ENCODE measurements at places on chromosomes 13 and 19.

- no peak for DNase-seq
Observed at GRCh38 chr13:111317571-111318345, 2.7 kb upstream of the TEX29 start.

DNA sequence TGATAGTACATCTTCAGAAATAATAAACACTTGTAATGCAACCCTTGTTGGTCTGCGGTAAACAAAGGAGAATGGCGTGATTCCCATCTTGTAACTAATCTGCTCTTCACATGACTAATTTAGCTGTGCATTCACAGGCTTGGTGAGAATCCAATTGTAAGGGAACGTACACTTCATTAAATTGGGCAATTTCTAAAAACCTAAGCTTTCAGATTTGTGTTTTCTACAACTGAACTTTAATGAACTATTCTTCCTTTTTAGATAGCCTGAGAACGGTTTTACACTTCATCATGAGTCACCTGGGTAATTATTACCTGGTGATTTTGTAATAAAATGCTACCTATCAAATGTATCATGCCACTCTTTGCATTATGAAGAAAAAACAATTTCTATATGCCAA, 306.9 kb downstream of the KLF5 start:
- no peak for DNase-seq

DNA sequence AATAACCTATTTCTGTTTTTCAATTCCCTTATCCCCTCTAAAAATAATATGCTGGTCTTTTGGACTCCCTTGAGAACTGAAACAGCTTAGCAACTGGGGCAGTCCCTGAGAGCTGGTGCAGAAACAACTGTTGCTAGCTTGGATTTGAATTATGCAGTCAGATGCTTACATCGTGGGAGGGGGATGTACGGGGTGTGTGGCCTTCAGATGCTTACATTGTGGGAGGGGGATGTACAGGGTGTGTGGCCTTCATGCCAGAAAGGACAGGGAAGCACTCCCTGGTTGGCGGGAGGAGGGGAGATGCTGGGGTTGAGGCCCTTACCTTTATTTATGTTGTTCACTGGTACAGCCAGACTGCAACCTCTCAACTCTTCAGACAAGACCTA, 25.6 kb downstream of the LRCH1 start:
- no peak for DNase-seq

DNA sequence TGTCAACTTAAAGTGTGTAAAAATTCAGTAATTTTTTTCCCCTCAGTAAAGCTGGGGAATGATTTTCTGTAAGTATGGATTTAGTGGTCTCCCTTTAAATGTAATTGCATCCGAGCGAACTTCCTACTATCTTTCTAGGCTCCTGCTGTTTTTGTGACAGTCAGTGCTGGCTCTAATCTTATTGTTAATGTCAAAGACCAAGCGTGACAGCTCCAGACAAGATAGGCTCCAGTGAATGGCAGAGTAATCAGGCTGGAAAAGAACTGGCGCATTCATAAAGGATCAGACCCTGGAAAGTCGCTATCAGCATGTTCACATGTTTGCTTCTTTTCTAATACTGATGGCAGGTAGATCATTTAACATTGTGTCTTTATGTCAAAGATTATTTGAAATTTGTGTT, 908.0 kb upstream of the ATXN8OS start:
- peak; percentile 48 for DNase-seq

DNA sequence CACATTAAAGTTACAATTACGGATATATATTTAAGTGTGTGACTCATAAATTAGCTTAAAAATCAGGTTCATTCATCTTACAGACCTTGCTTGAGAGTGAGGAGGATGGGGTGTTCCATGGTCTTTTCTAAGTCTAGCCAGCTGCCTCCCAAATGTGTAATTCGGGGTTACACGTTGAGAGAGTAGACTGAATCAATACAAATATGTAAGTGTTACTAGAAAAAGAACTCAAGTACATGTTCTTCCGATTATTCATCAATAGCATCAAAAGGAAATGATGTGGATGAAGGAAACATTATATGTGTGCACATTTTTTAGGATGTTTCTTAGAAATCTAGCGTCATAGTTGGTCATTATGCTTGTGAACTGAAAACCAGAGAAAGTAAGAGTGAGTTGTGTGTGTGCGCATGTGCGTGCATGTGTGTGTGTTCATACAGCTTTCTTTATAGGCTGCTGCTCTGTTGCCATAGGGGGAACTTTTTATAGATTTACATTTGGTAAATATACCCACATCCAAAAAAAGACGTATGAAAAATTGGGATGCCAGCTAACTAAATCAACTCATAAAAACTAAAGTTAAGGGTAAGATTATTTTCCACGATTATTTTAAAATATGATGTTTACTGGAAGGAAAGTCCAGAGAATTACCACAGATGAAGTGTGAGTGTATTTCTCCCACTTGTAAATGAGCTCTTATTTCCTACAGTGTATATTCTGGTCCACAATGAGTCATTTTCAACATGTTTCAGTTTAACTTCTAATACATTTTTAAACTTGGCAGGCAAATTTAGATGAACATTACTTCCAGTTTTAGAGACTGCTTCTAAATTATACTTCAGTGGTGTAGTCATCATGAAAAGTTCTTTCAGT, 82.4 kb downstream of the PIBF1 start:
- no peak for DNase-seq

GRCh38 chr19:38453596-38453995, 20.1 kb downstream of the RYR1 start:
- no peak for DNase-seq

DNA sequence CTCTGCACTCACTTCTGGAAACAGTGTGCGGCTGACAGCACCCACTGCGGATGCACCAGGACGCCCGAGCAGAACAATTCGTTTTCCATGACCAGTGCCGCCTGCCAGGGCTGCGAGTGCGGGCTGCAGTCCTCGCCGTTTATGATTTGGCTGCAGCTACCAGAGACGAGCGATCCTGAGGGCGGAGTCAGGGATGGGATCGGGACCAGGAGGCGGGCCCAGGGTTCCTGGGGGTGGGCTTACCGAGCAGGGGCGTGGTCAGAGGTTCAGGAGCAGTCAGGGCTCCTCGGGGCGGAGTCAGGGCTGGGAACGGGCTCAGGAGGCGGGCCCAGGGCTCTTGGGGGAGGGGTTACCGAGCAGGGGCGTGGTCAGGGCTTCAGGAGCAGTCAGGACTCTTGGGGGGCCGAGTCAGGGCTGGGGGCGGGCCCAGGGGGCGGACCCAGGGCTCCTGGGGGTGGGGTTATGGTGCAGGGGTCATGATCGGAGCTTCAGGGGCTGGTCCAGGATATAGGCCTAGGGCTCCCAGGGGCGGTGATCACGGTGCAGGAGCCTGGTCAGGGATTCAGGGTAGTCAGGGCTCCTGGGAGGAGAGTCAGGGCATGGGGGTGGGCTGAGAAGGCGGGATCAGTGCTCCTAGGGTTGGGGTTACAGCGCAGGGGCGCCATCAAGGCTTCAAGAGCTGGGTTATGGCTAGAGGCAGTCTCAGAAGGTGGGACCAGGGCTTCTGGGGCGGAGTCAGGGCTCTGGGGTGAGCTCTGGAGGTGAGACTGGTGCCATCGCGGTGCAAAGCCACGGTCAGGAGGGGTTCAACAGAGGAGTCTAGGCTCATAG, 1.7 kb downstream of the KLK4 start:
- peak; percentile 94 for DNase-seq

DNA sequence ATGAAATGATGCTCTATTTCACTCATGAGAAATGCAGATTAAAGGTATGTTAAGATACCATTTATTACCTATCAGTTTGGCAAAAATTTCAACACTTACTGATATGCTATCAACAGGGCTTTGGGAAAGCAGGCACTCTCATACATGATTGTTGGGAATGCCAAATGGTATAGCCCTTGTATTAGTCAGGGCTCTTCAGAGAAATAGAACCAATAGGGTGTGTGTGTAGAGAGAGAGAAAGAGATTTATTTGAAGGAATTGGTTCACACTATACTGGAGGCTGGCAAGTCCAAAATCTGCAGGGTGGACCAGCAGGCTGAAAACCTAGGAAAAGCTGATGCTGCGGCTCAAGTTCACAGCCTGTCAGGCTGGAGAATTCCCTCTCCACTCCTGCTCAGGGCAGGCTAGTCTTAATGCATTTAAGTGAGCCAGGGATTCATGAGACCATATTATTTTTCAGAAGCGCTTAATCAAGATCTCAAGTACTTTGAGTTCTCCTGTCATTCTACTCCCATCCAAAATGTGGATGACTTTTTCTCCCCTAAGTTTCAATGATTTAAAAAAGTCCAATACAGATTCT, 72.4 kb downstream of the NHLRC3 start:
- DNase-seq: no peak
